NCI-H446 treated with DMSO at 0.1 percent for 48 hours (cell line): ENCODE measurements at places on chromosomes 7 and 10.

- no peak for DNase-seq
Observed at GRCh38 chr7:49111706-49112105, 187.4 kb downstream of the CDC14C start.

- no peak for DNase-seq
Observed at GRCh38 chr7:92797284-92797683, 39.1 kb downstream of the CDK6 start.

GRCh38 chr7:35450456-35451214 lies 196.7 kb upstream of the TBX20 start:
- no peak for DNase-seq

DNA sequence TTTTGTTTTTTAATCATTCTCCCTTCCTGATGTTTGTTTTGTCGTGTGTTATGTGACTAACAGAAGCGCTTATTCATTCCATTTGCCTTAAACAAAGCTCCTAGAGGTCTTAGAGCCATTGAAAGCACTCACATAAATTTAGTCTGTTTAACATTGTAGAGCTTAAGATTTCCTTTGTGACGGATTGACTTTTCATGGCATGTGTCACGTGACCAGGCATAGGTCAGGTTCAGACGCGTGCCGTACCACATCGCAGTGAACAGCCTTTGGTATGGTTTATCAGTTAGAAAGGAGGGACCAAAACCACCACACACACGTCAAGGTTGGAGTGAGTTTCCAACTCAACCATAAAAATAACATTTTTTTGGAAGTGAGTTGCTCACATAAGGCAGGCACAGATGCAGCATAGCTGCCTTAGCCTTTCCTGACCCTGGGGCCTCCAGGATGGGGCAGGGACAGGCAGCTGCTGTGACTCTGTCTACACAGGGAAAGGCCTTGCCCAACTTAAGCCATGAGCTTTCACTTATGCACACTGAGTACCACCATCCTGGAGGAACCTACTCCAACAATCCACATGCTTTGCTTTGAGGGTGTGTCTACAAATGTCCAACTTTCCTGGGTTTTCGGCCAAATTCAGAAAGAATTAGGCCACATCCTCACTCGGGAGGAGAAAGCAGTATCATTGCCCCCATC lies 55.5 kb downstream of the WDFY4 start:
- DNase-seq: no peak

GRCh38 chr10:129097776-129098330 lies 369.2 kb upstream of the MGMT start:
- DNase-seq: no peak

DNA sequence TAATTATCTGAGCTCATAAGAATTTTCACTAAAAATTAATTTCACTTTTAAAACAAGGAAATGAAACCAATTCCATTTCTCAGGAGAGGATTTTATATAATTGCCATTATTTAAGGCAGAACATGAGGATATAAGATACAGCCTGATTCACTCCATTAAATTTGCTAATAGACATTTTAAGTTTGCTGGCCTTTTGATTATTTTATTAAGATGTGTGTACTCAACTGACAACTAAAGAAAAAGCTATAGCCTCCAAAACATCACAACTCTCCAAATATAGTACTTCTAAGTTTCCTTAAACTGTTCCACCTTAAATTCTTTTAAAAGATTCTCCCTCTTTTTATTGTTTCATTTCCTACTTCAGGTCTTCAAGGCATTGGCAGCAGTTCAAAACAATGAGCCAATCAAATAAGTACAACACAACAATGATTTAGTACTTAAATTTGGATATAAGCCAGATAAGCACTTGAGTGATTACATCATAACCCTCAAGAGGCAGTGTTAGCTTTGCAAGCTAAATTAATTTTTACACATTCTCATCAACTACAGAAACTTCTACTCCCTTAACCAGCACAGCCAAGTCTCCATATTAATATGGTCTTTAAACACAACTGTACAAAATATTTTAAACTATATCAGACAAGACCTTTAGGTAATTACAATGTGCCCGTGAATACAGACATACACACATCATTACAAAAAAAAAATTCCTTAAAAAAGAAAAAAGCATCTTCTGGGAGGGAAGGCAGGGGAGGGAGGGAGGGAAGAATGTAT lies 121.8 kb downstream of the KMT2C start:
- peak; percentile 96 for DNase-seq

GRCh38 chr10:47030191-47030703 lies 119.0 kb downstream of the PTPN20 start:
- no peak for DNase-seq

- DNase-seq: peak; percentile 88
Observed at GRCh38 chr10:79221110-79222051, 125.9 kb upstream of the PPIF start.

- no peak for DNase-seq
Observed at GRCh38 chr10:5466451-5467206, 32.7 kb downstream of the CALML5 start.

DNA sequence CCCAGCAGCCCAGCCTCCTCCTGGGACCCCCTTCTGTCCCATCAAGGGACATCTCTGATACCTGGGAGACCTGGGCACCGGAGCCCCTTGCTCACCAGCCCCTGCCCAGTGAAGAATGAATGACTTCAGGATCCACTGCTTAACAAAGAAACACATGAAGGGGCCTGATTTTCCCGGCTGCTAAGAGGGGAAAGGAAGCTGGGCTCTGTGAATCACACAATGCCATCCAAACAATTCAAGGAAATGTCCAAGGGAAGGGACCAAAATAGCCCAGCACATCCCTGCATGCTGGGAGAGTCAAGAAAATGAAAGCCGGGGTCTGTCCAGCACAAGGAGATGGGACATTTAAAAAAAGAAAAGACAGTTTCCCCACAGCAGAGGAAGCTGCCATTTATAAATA lies 128.7 kb upstream of the JCAD start:
- no peak for DNase-seq

DNA sequence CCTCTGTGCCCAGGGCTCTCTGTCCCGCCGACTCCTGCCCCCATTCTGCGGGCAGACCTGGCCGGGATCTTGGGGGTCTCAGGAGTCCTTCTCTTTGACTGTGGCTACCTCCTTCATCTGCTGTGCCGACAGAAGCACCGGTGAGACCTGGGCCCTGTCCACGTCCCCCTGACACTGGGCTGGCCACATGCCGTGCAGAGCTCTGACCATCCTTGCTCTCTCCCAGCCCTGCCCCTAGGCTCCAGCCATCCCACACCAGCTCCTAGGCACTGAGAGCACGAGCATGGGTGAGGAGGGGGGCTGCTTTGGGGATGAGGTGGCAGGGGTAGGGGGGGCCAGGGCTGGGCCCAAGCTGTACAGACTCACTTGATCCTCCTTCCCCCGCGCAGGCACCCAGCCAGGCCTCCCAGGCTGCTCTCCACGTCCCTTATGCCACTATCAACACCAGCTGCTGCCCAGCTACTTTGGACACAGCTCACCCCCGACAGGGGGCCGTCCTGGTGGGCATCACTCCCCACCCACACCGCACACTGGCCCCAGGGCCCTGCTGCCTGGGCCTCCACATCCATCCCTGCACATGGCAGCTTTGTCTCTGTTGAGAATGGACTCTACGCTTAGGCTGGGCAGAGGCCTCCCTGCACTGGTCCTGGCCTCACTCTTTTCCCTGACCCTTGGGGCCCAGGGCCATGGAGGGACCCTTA lies 4.8 kb upstream of the PILRB start:
- no peak for DNase-seq

- no peak for DNase-seq
Observed at GRCh38 chr10:12547301-12547771, 198.0 kb downstream of the CAMK1D start.
